ENCODE measurements at places on chromosomes 7 and 10.

DNA sequence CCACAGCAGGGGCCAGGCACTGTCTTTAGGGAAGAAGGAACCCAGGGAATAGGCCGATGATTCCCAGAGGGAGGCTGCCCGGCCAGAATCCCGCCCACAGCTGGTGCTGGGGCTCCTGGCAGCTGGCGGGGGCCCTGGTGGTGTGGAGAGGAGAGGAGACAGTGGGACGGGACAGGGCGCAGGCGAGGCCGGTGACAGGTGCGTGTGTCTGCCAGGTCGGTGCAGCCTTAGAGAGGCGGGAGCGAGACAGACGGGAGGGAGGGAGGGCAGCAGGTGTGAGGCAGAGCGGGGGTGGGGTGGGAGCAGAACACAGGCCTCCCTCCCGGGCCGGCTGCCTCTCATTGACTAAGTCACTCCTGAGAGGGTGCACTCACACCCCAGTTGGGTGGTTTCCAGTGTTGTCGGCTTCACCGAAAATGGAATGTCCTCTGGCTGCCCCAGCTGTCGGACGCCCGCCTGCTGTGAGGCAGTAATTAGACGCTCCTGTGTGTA, 55.2 kb downstream of the ELFN1 start:
- DNase-seq, result no peak

DNA sequence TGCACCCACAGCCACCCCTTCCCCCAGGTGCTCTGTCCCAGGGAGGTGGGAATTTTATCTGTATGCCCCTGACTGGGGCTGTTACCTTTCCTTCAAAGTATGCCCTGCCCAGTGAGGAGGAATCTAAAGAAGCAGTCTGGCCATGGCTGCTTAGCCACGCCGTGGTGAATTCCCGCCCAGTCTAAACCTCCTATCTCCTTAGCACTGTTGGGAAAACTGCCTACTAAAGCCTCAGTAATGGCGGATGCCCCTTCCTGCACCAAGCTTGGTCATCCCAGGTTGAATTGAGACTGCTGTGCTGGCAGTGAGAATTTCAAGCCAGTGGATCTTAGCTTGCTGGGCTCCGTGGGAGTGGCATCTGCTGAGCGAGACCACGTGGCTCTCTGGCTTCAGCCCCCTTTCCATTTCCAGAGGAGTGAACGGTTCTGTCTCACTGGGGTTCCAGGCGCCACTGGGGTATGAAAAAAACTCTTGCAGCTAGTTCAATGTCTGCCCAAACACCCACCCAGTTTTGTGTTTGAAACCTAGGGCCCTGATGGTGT, 87.2 kb downstream of the ABCC2 start:
- no peak for DNase-seq

DNA sequence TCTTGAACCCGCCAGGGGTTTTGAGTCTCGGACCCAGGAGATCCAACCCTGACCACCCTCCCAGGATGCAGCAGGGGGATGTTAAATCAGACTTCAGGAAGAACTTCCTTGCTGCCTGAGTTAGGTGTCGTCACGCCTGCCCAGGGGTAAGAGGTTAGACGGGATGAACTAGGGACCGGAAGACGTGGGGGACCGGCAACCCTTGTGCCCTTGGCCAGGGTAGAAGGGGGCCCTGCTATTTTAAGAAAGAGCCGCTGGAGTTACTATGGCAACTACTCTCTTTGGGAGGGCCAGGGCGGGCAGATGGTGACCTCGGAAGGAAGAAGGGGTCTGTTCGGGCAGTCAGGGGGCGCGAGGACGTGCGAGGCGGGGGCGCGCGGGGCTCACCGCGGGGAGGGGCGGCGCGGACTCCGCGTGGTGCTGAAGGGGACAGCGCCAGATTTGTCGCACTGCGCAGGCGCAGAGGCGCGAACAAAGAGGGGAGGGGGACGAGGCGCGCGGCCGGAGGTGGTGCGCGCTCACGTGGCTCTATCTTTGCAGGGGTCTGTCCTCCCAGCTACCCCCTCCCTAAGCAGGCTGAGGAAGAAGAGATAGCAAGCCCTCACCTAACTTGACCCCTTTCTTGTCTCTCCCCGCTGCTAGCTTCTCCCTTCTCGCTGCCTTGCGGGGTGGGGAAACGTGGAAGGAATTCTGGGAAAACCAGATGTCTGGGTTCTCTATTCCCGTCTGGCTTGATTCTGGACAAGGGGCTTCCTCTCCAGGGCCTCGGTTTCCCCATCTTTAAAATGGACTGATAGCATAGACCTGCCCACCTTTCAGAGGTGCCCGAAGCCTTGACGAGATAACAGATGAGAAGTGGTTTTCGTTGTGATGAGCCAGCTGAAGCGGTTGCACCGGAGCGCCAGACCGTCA, 940 bp upstream of the PSD start:
- no peak for DNase-seq

- no peak for DNase-seq
Observed at GRCh38 chr10:87761892-87762291, 56.1 kb downstream of the ATAD1 start.

Measured in cortex of kidney (tissue), 1 donor.